ENCODE measurements at places on chromosomes 7 and 10.

DNA sequence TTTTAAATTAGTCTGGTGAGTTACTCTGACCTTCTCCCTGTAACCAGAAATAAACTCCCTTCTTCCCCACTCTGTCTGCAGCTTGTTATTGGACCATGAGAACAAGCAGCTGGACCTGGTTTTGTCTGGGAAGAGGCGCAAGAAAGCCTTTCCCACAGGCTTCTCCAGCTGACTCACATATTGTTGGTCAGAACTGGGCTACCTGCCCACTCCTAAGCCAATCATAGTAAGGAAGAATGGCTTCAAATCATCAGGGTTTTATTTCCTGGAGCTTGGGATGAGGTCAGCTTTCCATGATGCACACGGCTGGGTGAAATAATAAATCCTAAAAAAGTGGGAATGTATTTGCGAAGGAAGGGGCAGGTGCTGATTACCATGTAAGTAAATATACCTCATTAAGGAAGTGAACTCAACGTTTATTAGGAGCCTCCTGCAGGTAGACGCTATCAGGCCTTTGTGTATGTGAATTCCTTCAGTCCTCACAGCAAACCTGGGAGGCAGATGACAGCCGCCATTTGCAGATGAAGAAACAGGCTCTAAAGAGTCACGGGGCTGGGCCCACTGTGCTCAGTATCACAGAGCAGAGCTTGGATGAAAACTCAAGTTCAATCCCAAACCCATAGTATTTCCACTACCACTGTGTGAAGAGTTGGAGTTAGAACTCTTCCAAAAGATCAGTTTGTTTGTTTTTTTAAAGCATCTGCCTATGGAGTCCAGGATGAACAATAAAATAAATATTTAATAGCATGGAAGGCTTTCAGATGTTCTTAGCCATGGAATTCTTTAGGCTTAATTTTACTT is 32.8 kb downstream of the IL15RA start:
- DNase-seq: no peak

DNA sequence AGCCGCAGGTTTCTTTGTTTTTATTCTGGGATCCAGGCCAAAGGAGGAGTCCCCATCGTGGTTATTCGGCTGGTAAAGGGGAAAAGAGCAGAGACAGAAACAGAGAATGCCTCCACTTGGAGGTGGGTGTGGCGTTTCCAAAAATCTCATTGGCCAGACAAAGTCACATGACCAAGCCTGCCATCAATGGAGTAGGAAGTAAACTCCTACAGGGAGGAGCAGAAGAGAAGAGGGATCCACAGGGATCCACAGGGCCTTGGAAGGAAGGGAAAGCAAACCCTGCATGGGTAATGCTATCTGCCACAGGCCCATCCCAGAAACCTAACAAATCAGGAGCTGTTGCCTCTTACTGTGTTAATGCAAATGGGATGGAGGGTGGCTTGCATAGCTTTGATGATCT is 425.7 kb upstream of the GALNT17 start:
- DNase-seq: no peak

DNA sequence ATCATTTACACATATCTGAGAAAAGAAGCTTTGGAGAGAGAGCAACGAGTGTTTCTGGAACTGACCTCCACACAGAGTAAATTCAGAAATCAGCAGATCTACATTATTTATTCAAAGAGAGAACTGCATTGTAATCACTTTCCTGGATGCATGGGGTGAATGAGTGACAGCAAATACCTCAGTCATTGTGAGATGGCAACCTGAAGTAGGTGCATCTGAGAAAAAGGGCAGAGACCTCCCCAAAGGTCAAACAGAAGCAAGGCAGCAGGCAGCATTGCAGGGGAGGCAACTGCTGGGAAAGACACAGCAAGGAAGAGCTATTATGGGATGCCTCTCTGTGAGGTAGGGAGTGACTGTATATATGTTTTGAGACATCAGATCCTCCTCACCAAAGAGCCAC is 26.5 kb upstream of the SMIM30 start:
- no peak for DNase-seq

DNA sequence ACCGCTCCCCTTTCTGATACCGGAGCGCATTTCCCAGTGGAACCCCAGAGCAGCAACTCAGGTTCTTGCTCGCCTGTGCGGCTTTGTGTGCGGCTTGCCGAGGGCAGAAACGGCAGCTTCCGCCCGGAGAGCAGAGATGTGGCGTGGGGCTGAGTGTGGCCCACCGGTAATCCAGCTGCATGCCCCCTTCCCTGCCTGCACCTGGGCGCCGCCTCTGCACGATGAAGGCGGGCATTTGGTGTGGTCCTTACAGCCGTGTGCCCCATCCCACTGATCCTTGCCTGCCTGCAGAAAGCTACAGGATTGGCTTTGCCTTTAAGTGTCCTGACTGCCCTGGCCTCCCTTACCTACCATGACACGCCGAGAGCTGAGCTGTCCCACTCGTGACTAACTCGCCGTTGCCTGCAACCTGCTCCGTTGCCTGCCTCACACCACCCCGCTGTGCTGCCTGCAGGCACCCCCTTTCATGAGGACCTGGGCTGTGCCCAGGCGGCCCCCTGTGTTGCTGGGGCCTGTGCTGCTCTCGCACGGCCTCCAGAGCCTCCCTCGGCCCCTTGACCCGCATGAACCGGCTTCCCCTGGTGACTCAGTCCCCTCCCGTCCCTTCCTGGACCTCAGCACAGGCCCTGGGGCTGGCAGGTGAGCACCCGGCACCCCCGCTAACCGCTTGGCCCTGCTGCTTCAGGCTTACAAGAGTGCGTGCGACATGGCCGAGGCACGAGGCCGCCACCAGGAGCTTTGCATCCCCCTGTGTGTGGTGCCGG is 48.0 kb downstream of the PITRM1 start:
- DNase-seq: no peak

- DNase-seq: no peak
Observed at GRCh38 chr7:24637021-24637420, 63.8 kb downstream of the PALS2 start.
